Activated CD4-positive, alpha-beta T cell treated with anti-CD3 and anti-CD28 coated beads for 36 hours (primary cell): ENCODE measurements at places on chromosomes 4 and X. TPM values are rescaled to one million over a fixed set of nuclear protein-coding genes. Genes with fewer than 3 reads are reported as not detected.
A peak's percentile ranks its signal among the peaks of the same experiment; 100 is the strongest.

DNA sequence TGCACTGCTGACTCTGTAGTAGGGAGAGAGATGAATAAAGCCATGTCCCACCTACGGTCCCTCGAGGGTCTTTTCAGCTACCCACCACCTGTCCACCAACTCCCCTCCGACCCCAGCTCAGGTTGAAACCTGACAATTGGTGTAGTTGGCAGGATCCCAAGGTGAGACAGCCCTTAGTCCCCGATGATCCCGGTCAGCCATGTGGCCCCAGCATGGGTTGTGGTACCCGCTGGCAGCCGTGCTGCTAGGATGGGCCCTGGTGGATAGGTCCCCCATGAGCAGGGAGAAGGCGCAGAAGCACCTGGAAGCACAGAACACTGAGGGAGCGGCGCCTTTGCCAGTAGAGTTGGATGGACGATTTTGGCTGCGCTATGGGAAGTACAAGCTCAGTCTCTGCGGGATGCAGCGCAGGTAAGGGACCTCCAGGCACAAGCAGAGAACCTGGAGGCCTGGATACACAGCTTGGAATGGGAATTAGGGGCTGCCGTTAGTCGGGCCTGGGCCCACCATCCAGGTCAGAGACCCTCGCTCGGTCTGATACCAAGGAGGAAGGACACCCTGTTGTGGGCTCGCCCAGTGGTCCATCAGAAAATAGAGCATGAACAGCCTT lies 694.6 kb upstream of the AGA start:
- no peaks in the 10 kb centered on the region for H3K36me3 ChIP-seq
- no peak overlapping the region for H3K4me3 ChIP-seq
- H3K4me1 ChIP-seq = no peaks in the 10 kb centered on the region
- no peaks in the 10 kb centered on the region for H3K27me3 ChIP-seq

DAPP1 gene
- total RNA-seq = 25.9 TPM

DNA sequence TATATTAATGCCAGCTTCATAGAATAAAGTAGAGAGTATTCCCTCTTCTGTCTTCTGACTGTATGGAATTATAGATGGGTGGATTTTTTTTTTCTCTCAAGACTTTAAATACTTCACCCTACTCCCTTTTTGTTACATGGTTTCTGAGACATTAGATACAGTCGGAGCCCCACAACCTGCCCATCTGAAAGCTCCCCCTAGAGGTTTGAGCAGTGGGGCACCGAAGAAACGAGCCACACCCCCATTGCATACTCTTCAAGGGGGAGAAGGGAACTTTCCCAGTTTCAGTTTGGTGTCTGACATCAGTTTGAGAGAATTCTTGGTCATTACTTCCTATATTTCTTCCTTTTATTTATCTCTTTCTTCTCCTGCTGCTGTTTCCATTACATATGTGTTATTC lies 437.6 kb upstream of the AGA start:
- no peaks in the 10 kb centered on the region for H3K36me3 ChIP-seq
- no peak for DNase-seq
- H3K4me3 ChIP-seq = no peak overlapping the region
- no peaks in the 10 kb centered on the region for H3K27me3 ChIP-seq
- H3K4me1 ChIP-seq = no peaks in the 10 kb centered on the region
- H3K27ac ChIP-seq = no peak overlapping the region

GRCh38 chr4:169664615-169665014 lies 44.2 kb downstream of the CLCN3 start:
- H3K36me3 ChIP-seq = peaks cover 27% of the 10 kb centered on the region
- H3K27me3 ChIP-seq = no peaks in the 10 kb centered on the region
- H3K4me3 ChIP-seq = no peak overlapping the region
- H3K27ac ChIP-seq = peak overlapping the region; percentile 19
- DNase-seq = no peak

DNA sequence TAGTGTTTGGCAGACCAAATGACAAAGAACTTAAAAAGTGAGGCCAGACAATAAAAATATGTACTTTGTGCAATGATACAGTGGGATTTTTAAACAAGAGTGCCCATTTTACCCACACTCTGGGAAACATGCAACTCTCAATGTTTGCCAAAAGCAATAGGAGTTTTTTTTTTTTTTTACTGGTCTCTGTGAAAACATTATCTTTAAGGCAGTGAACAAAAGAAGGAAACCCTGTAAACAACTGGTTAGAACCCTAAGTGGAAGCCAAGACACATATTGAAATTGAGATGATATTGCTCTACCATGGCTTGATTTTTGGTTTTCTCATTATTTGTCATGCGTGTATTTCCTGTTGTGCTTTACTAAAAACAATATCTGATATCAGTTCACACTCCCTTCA lies 67.2 kb upstream of the PPP3CA start:
- no peak overlapping the region for H3K27ac ChIP-seq
- peaks cover 30% of the 10 kb centered on the region for H3K4me1 ChIP-seq
- H3K36me3 ChIP-seq = no peaks in the 10 kb centered on the region
- no peak for DNase-seq

- peaks cover 14% of the 10 kb centered on the region for H3K4me1 ChIP-seq
- no peak for DNase-seq
- no peak overlapping the region for H3K4me3 ChIP-seq
- peaks cover 54% of the 10 kb centered on the region for H3K27me3 ChIP-seq
- no peak overlapping the region for H3K27ac ChIP-seq
Observed at GRCh38 chr4:127783955-127784770, 2.0 kb downstream of the HSPA4L start.

DNA sequence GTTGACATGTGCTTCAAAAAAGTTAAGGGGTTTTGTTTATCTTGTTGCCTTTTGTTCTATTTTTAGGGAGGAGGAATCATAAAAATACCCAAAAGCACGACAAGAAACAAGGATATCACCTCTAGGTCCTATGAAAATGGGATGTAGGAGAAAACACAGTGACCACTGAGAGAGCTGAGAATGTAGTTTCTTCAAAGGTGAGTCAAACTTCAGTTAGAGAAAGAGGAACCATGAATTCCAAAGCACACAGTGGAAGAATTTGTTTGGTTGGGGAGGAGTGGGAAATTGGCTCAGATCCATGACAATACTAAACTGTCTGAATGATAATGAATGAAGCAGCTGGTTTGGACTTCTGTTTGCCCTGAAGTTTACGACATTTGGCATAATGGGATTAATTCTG lies 19.1 kb upstream of the FRYL start:
- no peak overlapping the region for H3K27ac ChIP-seq
- H3K36me3 ChIP-seq = no peaks in the 10 kb centered on the region
- no peak overlapping the region for H3K4me3 ChIP-seq
- no peaks in the 10 kb centered on the region for H3K27me3 ChIP-seq
- no peak for DNase-seq
- peaks cover 4% of the 10 kb centered on the region for H3K4me1 ChIP-seq

GRCh38 chr4:75011131-75011795 lies 78.3 kb downstream of the PARM1 start:
- no peaks in the 10 kb centered on the region for H3K27me3 ChIP-seq
- H3K4me3 ChIP-seq = no peak overlapping the region
- no peaks in the 10 kb centered on the region for H3K4me1 ChIP-seq

DNA sequence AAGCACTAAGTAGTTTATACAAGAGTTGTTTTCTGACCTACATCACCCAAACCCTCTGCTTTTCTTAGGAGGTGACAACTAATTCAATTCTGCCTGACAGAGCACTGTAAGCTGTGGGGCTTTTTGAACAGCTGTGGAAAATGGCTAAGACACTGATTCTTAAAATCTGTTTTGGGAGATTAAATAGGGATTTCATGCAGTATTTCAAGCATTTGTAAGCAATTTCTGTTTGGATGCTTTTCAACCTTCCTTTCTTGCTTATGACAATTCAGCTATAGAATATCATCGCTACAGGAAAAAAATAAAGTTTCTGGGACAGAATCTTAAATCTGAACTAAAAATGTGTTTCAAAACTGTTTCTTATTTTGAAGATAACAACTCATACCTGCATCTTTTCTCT lies 459.5 kb downstream of the RAPGEF2 start:
- H3K4me1 ChIP-seq = no peaks in the 10 kb centered on the region
- no peak for DNase-seq
- H3K27me3 ChIP-seq = no peaks in the 10 kb centered on the region

DNA sequence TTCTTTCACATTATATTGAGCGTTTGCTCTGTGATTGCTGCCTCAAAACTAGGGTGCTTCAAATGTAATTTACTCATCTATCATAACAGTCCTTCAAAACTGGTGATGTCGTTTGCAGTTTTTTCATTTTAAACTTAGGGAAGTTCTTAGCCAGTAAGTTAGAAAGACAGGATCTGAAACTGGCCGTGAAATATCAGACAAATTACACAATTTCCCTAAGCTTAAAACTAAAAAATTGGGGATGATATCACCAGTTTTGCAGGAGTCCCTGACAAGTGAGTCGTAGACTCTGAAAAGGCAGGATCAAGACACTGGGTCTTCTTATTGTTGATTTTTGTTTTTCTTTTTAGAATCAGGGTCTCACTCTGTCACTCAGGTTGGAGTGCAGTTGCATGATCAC lies 44.8 kb downstream of the MOB1B start:
- H3K4me1 ChIP-seq = peaks cover 15% of the 10 kb centered on the region
- no peak overlapping the region for H3K4me3 ChIP-seq
- peaks cover 4% of the 10 kb centered on the region for H3K36me3 ChIP-seq
- no peak overlapping the region for H3K27ac ChIP-seq
- no peak for DNase-seq

YY2 gene
- 1.3 TPM for total RNA-seq

DNA sequence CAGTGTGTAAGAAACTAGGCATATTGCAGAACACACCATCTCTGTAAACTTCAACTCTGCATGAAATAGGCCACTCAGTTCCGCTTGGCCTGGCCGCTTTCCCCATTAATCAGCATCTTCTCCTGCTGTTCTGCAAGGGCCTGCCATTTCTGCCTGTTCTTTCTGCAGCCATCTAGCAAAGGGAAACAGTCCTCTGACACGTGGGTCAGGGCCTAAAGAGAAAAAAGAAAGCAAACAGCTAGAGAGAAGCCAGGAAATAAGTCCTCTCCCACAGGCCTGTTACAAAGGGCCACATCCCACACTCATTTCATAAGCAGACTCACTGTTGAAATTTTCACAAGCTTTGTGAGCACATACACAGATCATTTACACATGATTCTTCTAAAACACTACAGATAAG lies 130.1 kb downstream of the PDE5A start:
- DNase-seq = no peak
- H3K27me3 ChIP-seq = no peaks in the 10 kb centered on the region
- H3K36me3 ChIP-seq = peaks cover 33% of the 10 kb centered on the region
- no peaks in the 10 kb centered on the region for H3K4me1 ChIP-seq
- H3K27ac ChIP-seq = no peak overlapping the region

- no peaks in the 10 kb centered on the region for H3K27me3 ChIP-seq
- H3K4me3 ChIP-seq = no peak overlapping the region
Observed at GRCh38 chr4:130632731-130633604, 1537.0 kb downstream of the C4orf33 start.

DNA sequence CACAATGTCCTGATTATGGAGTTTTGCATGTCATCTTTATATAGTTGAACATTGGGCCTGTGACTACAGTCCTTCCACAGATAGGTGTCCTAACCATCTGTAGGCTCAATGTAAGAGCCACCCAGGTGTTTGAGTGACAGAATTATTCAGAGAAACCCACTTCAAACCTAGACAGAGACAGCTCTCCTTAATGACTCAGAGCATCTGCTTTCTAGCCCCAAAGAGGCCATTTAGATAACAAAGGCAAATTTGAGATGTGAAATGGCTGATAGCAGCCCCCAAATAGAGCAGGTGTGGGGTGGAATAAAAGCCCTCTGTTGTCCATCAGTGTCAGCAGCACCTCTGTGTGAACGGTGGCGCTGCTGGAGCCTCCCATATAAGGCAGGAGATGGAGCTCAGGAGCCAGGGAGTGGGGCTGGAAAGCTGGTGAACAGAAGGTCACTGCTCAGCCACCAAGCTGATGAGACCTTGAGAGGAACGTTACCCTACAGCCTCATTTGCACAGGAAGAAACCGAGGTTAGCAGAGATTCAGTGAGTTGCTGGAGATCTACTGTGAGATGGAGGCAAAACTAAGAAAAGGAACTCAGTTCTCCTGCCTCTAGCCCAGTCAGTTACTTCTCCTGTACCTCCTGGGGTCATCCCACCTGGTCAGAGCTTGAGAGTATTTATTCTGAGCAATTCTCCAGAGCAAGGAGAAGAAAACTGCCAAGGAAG lies 153.3 kb upstream of the LNX1 start:
- H3K36me3 ChIP-seq = no peaks in the 10 kb centered on the region
- DNase-seq = no peak
- no peak overlapping the region for H3K27ac ChIP-seq
- H3K4me3 ChIP-seq = no peak overlapping the region
- no peaks in the 10 kb centered on the region for H3K4me1 ChIP-seq
- peaks cover 2% of the 10 kb centered on the region for H3K27me3 ChIP-seq
